ENCODE measurements at places on chromosomes 16 and 17.

DNA sequence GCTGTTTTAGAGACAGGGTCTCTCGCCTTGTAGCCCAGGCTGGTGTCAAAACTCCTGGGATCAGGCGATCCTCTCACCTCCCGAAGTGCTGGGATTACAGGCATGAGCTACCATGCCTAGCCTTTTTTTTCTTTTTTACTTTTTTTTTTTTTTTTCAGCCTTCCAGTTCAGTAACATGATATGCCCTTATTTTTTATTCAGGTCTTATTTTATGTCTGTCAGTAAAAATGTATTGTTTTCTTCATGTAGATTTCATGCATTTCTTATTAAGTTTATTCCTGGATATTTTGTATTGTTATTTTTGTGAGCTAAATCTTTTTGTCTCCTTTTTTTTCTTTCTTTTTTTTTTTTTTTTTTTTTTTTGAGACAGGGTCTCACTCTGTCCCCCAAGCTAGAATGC lies 2.7 kb upstream of the FOXN1 start:
- no peak for DNase-seq
- H3K4me3 ChIP-seq, result no peak overlapping the region
- no peaks in the 10 kb centered on the region for H3K36me3 ChIP-seq
- H3K27me3 ChIP-seq, result peaks cover 41% of the 10 kb centered on the region
- H3K27ac ChIP-seq, result no peak overlapping the region

GRCh38 chr16:13805951-13806350 lies 114.0 kb upstream of the ERCC4 start:
- no peaks in the 10 kb centered on the region for H3K27me3 ChIP-seq
- H3K4me1 ChIP-seq, result no peaks in the 10 kb centered on the region
- H3K36me3 ChIP-seq, result no peaks in the 10 kb centered on the region
- no peak for DNase-seq
- H3K27ac ChIP-seq, result no peak overlapping the region
- H3K4me3 ChIP-seq, result no peak overlapping the region

DNA sequence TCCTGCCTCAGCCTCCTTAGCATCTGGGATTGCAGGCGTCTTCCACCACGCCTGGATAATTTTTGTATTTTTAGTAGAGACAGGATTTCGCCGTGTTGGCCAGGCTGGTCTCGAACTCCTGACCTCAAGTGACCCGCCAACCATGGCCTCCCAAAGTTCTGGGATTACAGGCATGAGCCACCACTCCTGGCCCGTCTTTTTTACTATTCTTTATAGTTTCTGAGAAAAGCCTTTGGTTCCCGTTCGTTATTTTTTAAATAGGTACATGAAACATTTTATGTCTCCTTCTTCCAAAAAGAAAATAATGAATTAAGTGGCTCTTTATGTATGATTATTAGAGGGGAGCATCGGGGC lies 570 bp upstream of the BCO1 start:
- H3K27ac ChIP-seq, result no peak overlapping the region
- H3K27me3 ChIP-seq, result peaks cover 12% of the 10 kb centered on the region
- no peak for DNase-seq
- no peaks in the 10 kb centered on the region for H3K36me3 ChIP-seq

- no peak for DNase-seq
- H3K4me3 ChIP-seq, result peak overlapping the region; percentile 83
- peaks cover 16% of the 10 kb centered on the region for H3K4me1 ChIP-seq
- peak overlapping the region; percentile 74 for H3K27ac ChIP-seq
- H3K27me3 ChIP-seq, result peaks cover 3% of the 10 kb centered on the region
- no peaks in the 10 kb centered on the region for H3K36me3 ChIP-seq
Observed at GRCh38 chr16:14071576-14072271, 605 bp downstream of the MRTFB start.

GRCh38 chr17:17689312-17689711 lies 8.1 kb downstream of the RAI1 start:
- H3K4me3 ChIP-seq, result no peak overlapping the region
- peaks cover 5% of the 10 kb centered on the region for H3K36me3 ChIP-seq
- no peaks in the 10 kb centered on the region for H3K27me3 ChIP-seq
- H3K4me1 ChIP-seq, result peaks cover 73% of the 10 kb centered on the region
- no peak overlapping the region for H3K27ac ChIP-seq

- H3K4me3 ChIP-seq, result no peak overlapping the region
Observed at GRCh38 chr17:4405038-4405669, 28.6 kb upstream of the SPNS3 start.

- H3K4me1 ChIP-seq, result peaks cover 7% of the 10 kb centered on the region
- peak; percentile 88 for DNase-seq
- no peak overlapping the region for H3K4me3 ChIP-seq
- H3K36me3 ChIP-seq, result peaks cover 1% of the 10 kb centered on the region
- H3K27me3 ChIP-seq, result peaks cover 30% of the 10 kb centered on the region
Observed at GRCh38 chr16:84672276-84673202, 24.2 kb downstream of the KLHL36 start.

DNA sequence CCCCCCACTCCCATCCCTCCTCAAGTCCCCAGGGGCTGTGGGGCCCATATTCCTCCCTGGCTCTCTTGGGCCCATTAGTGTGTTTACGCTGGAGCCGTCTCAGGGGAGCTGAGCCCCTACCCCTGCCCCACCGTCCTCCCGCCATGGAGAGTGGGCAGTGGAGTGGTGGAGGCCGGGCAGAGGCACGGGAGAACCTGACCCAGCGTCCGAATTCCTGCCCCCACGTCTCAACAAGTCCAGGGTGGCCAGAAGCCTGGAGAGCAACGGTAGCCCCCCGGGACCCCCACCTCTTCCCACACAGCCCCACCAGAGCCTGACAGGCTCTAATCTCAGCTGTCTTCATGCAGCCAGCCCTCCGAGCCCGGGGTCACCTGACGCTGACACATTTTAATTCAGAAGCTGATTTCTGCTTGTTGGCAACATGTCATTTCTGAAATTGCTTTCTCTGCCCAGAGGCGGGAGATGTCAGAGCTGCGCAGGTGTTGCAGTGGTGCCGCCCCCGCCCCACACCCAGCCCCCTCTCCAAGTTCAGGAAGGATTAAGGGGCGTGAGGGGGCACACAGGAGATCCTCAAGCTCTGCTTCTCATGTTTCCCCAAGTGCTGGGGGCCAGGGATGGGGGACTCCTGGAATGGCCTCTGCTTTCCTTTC lies 32.6 kb downstream of the WNT9B start:
- peaks cover 26% of the 10 kb centered on the region for H3K27me3 ChIP-seq
- no peak overlapping the region for H3K27ac ChIP-seq
- no peak overlapping the region for H3K4me3 ChIP-seq
- no peaks in the 10 kb centered on the region for H3K36me3 ChIP-seq

DNA sequence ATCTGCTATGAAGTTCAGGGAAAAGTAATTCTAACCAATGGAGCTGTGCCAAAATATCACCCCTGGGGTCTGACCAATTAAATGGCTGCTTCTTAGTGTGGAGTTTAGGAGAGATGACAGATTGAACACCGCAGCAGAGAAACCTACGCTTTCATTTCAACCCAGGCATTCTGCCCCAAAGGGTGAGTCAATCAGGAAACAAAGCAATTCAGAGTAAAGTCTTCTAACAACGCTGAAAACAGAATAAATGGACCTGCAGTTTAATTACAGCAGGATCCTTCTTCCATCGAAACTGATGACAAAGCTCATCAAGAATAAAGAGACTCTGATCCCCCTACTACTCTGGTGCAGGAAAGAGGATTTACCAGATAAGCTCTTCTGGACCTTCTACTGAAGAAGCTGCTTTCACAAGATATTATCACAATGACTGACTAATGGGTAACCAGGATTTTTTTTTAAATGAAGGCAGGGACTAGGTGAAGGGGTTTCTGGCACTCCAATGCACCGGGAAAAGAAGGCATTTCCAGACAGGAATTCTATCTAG lies 16.7 kb downstream of the RFFL start:
- H3K4me1 ChIP-seq, result peaks cover 55% of the 10 kb centered on the region
- DNase-seq, result peak; percentile 72
- peaks cover 17% of the 10 kb centered on the region for H3K36me3 ChIP-seq
- peak overlapping the region; percentile 68 for H3K4me3 ChIP-seq
- no peaks in the 10 kb centered on the region for H3K27me3 ChIP-seq

- DNase-seq, result no peak
- peak overlapping the region; percentile 16 for H3K4me3 ChIP-seq
- H3K36me3 ChIP-seq, result no peaks in the 10 kb centered on the region
- H3K27ac ChIP-seq, result peak overlapping the region; percentile 54
Observed at GRCh38 chr17:21418446-21419298, 42.5 kb downstream of the KCNJ12 start.

DNA sequence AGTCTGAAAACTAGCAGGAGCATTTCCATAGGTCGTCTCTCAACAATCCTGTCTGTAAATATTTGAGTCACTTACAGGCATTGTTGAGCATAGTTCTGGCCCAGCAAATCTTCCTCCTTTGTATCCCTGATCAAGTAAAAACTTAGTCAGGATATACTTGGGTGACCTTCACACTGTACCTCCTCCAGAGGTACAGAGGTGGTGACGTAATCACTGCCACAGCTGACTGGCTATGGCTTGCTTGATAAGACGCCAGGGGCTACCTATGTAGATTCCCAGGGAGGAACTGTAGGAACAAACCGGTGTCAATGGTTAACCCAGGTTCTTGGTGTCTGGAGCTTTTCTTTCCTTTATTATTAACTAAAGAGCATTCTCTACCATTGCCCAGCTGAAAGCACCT lies at the start of gene KCNJ16:
Gene KCNJ16, plus strand, starts transcription at position 270 of the 400 bp plus-strand sequence. CDS start 56,863 bp downstream, outside the sequence.
- H3K36me3 ChIP-seq, result no peaks in the 10 kb centered on the region
- no peak for DNase-seq

- peak overlapping the region; percentile 92 for H3K4me3 ChIP-seq
- peak overlapping the region; percentile 78 for H3K27ac ChIP-seq
- H3K4me1 ChIP-seq, result peaks cover 39% of the 10 kb centered on the region
Observed at GRCh38 chr17:75457047-75457654, 716 bp downstream of the TMEM94 start.

DNA sequence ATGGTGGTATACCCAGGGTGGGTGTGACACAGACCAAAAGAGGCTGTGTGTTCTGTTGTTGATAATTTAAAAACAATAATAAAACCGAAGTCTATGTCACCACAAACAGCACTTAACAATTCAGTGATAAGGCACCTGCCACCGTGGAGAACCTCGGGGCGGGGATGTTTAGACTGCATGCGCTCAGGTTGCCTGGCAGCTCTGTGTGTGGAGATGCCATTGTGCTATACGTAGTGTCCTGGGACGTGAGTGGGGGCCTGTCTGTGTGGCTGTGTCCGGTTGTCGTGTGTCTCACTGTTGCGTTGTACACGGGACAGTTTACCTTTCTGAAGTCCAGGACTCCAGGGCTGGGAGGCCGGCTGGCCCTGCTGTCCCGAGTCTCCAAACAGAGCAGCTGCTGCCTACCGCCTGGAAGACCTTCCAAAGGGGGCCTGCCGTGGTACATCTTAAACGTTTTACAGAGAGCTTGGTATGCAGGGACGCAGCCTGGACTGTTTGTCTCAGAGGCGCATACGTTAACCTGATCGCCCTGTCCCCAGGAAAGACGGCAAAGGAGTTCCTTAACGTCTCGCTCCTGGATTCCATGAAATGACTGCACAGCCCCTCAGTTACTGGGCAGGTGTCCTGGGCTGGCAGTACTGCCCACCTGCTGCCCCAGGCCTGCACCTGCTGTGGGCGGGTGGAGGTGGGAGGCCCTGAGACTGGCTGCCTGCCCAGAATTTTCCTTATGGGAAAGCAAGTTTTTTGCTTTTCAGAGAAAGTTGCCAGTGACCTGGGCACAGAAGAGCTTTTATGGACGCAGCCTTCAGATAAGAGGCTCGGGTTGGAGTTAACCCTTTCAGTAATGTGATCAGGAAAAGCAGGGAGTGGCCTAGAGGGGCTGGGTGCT lies 19.0 kb downstream of the SPIRE2 start:
- DNase-seq, result no peak
- H3K27me3 ChIP-seq, result peaks cover 22% of the 10 kb centered on the region
- no peaks in the 10 kb centered on the region for H3K36me3 ChIP-seq
- H3K4me1 ChIP-seq, result peaks cover 26% of the 10 kb centered on the region
- no peak overlapping the region for H3K4me3 ChIP-seq
- no peak overlapping the region for H3K27ac ChIP-seq

- no peak overlapping the region for H3K4me3 ChIP-seq
- no peak overlapping the region for H3K27ac ChIP-seq
- H3K27me3 ChIP-seq, result peaks cover 87% of the 10 kb centered on the region
- peaks cover 4% of the 10 kb centered on the region for H3K36me3 ChIP-seq
- no peak for DNase-seq
- H3K4me1 ChIP-seq, result peaks cover 5% of the 10 kb centered on the region
Observed at GRCh38 chr16:51151435-51151960, 428 bp upstream of the SALL1 start.

- H3K4me1 ChIP-seq, result peaks cover 26% of the 10 kb centered on the region
- peaks cover 36% of the 10 kb centered on the region for H3K27me3 ChIP-seq
- no peak for DNase-seq
- H3K36me3 ChIP-seq, result peaks cover 13% of the 10 kb centered on the region
Observed at GRCh38 chr17:64774888-64775540, 112.9 kb upstream of the SMURF2 start.

GRCh38 chr16:88596483-88596882 lies 26.3 kb downstream of the ZC3H18 start:
- no peaks in the 10 kb centered on the region for H3K4me1 ChIP-seq
- H3K4me3 ChIP-seq, result no peak overlapping the region
- H3K36me3 ChIP-seq, result peaks cover 31% of the 10 kb centered on the region

- peaks cover 48% of the 10 kb centered on the region for H3K27me3 ChIP-seq
- peak overlapping the region; percentile 81 for H3K27ac ChIP-seq
- DNase-seq, result peak; percentile 59
- H3K4me3 ChIP-seq, result peak overlapping the region; percentile 77
Observed at GRCh38 chr16:29809850-29810698, 1.9 kb upstream of the PRRT2 start.

- no peak overlapping the region for H3K4me3 ChIP-seq
- peaks cover 27% of the 10 kb centered on the region for H3K4me1 ChIP-seq
- no peak for DNase-seq
- peaks cover 1% of the 10 kb centered on the region for H3K36me3 ChIP-seq
Observed at GRCh38 chr16:88853325-88853941, 3.3 kb downstream of the GALNS start.

DNA sequence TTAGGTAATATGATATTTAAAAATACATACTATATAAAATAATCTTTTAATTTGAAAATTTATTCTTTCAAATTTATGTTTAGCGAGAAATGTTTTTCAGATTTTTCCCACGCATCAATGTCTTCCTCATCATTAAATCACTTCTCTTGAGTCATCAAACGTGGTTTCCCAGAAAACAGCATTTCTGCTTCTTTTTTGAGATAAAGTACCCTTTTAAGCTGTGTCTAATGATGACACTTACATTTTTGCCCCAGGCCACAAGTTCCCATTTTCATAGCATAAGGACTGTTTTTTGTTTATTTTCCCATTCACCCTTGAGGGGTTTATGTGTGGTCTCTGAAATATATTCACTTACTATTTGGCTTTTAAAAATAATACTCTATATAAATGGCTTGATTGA lies 139.0 kb upstream of the HS3ST3A1 start:
- DNase-seq, result no peak
- H3K4me3 ChIP-seq, result no peak overlapping the region
- no peak overlapping the region for H3K27ac ChIP-seq
- H3K36me3 ChIP-seq, result no peaks in the 10 kb centered on the region
- H3K27me3 ChIP-seq, result peaks cover 7% of the 10 kb centered on the region

GRCh38 chr16:72241930-72242329 lies 70.0 kb upstream of the PMFBP1 start:
- no peak overlapping the region for H3K27ac ChIP-seq
- peaks cover 28% of the 10 kb centered on the region for H3K4me1 ChIP-seq
- DNase-seq, result peak; percentile 23
- no peak overlapping the region for H3K4me3 ChIP-seq
- peaks cover 2% of the 10 kb centered on the region for H3K27me3 ChIP-seq
- peaks cover 3% of the 10 kb centered on the region for H3K36me3 ChIP-seq

- H3K36me3 ChIP-seq, result peaks cover 14% of the 10 kb centered on the region
- no peak overlapping the region for H3K27ac ChIP-seq
- no peak for DNase-seq
- peaks cover 72% of the 10 kb centered on the region for H3K4me1 ChIP-seq
Observed at GRCh38 chr16:3824121-3824795, 56.3 kb downstream of the CREBBP start.

Data from activated naive CD4-positive, alpha-beta T cell treated with anti-CD3 and anti-CD28 coated beads, Interleukin-2, amount 10 ng/mL, durations not matched to agents 7 days and 5 days (primary cell).